Gastroesophageal sphincter (tissue), 4 donors: ENCODE measurements at places on chromosomes 3 and 15. TPM values are rescaled to one million over a fixed set of nuclear protein-coding genes. Genes with fewer than 3 reads are reported as not detected.

GRCh38 chr3:175278680-175279079, 419.5 kb downstream of the NAALADL2 start:
- no peak overlapping the region for H3K27ac ChIP-seq
- no peaks in the 10 kb centered on the region for H3K4me1 ChIP-seq
- no peaks in the 10 kb centered on the region for H3K27me3 ChIP-seq
- H3K4me3 ChIP-seq: no peak overlapping the region

DNA sequence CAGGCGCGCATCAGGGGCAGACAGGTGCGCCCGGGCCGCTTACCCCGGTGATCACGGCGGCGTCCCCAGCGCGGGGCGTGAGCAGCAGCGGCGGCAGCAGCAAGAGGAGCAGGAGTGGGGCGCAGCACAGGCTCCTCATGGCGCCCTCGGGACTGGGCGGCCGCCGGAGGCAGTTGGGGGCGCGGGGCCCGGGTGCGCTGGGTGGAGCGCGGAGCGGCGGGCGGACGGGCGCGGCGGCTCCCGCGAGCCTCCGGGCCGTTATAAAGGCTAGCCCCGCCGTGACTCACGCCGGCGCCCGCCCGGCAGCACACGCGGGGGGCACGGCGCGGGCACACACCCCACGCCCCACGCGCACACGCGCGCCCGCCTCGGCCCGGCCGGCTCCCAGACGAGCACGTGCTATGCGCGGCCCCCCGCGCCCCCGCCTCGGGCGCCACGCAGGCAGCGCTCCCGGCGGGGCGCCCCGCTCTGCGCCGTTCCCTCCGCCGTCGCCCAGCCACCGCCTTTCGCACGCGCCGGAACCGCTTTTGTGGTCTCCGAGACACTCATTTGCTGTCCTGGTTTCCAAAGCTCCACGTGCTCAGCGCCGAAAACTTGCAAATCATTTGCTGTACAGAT, at the start of gene PROK2:
Gene PROK2 (minus strand): TSS at position 235 of the 618 bp plus-strand sequence. CDS start 96 bp downstream, at position 139.
- peaks cover 6% of the 10 kb centered on the region for H3K4me1 ChIP-seq
- no peaks in the 10 kb centered on the region for H3K36me3 ChIP-seq
- no peak within 1 kb of the TSS for H3K27ac ChIP-seq
- H3K27me3 ChIP-seq: peaks cover 62% of the 10 kb centered on the region
- H3K4me3 ChIP-seq: peak within 1 kb of the TSS; percentile 46

GRCh38 chr3:32442766-32443165, 51.1 kb downstream of the CMTM7 start:
- no peaks in the 10 kb centered on the region for H3K4me1 ChIP-seq
- no peaks in the 10 kb centered on the region for H3K36me3 ChIP-seq
- H3K27ac ChIP-seq: no peak overlapping the region
- ATAC-seq: no peak
- no peak overlapping the region for H3K4me3 ChIP-seq

The ACAD11 gene
- 27.5 TPM for total RNA-seq

DNA sequence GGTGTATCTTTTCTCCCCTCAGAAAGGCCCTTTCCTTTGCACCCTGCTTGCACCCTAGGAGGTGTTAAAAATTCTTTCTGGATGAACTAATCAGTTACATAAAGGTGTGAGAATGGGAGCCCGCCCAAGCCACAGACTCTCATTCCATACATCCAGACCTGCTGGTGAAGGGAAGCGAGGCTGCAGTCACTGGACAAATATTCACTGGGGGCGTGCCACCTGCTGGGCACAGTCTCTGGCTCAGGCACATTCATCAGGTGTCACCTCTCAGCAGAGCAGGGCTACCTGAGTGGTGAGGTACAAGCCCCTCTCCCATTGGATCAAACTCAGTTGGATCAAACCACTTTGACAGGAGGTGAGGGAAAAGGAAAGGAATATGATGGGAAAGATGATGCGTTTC, 52.0 kb downstream of the NTRK3 start:
- no peak overlapping the region for H3K4me3 ChIP-seq
- no peaks in the 10 kb centered on the region for H3K4me1 ChIP-seq
- H3K27me3 ChIP-seq: peaks cover 7% of the 10 kb centered on the region
- no peak for ATAC-seq
- no peak overlapping the region for H3K27ac ChIP-seq

The ENTPD3 gene
- not detected for total RNA-seq

DNA sequence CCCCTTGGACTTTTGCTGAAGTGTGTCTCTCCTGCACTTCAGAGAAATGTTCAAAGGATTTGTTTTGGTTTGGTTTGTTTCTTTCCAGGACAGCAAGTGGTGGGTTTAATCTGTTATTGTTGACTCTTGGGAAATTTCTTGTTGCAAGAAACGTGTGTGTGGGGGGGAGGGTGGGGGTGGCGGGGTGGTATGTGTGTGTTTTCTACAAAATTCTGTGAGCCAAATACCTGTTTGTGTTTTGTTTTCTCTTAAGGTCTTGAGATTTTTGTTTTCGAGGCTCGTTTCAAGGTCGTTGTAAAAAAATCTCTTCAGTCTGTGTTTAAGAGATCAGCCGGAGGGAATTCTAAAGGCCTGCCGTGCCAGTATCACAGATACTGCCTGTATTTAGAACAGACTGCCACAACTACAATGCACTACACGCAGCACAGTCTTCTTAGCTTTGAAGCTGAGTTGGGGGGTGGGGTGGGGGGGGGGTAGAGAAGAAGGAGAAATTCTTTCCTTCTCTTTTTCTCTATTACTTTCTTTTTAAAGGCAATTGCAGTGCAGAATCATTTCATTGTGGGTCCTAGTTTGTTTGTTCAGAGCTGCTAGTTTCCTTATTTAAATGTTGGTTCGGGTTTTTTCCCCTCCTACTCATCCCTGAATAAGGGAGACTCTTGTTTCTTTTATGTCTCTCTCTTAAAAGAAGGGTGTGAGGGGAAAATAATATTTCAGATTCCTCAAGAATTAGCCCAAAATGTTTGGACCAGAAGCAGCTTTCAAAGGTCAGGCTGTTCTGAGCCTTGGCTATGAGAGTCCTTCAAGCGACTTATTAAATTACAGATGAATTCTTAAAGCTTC, 1.4 kb upstream of the BCL6 start:
- no peaks in the 10 kb centered on the region for H3K4me1 ChIP-seq
- H3K36me3 ChIP-seq: no peaks in the 10 kb centered on the region
- ATAC-seq: no peak
- no peaks in the 10 kb centered on the region for H3K27me3 ChIP-seq
- H3K4me3 ChIP-seq: peak overlapping the region; percentile 61
- H3K27ac ChIP-seq: peak overlapping the region; percentile 98

The ULK3 gene
- 31.9 TPM for total RNA-seq

The ZCWPW2 gene
- total RNA-seq: 9.8 TPM

- H3K36me3 ChIP-seq: no peaks in the 10 kb centered on the region
- no peak for ATAC-seq
- H3K27ac ChIP-seq: no peak overlapping the region
- no peak overlapping the region for H3K4me3 ChIP-seq
- no peaks in the 10 kb centered on the region for H3K27me3 ChIP-seq
- H3K4me1 ChIP-seq: no peaks in the 10 kb centered on the region
These were observed 178.9 kb downstream of the ECT2 start for GRCh38 chr3:172929451-172929850.
